Fibroblast of skin of abdomen (primary cell): ENCODE measurements at places on chromosomes 13 and 19.

DNA sequence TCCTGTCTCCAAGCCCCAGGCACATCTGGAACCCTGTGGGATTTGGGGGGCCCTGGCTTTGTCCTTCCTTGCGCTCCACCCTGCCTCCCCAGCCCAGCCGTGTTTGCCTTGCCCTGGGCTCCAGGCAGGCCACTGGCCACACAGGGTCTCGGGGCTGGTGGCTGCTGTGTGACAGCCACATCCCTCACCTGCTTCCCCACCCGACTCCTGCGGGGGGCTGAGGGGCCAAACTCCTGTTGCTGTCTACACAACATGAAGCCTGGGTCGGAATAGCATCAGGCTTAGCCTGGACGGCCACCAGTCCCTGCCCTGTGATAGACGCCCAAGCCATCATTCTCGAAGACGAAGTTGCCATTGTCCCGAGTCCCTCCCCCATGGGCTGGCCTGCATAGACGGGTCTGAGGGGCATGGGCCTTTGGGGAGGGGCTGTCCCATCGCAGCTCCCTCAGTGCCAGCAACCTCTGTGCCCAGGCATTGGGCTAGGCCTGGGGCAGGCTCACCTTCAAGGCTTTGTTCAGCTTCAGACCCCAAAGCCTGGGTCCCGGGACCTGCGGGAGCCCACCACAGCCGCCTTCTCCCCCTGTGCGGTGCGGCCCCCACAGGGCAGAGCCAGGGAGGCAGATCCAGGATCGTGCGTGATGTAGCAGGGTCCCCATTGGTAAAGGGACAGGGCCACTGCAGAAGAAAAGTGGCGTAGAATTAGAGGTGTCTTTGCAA is 15.5 kb upstream of the TEKTIP1 start:
- DNase-seq = no peak

GRCh38 chr13:112926003-112926402 is 43.0 kb upstream of the MCF2L start:
- DNase-seq = no peak

DNA sequence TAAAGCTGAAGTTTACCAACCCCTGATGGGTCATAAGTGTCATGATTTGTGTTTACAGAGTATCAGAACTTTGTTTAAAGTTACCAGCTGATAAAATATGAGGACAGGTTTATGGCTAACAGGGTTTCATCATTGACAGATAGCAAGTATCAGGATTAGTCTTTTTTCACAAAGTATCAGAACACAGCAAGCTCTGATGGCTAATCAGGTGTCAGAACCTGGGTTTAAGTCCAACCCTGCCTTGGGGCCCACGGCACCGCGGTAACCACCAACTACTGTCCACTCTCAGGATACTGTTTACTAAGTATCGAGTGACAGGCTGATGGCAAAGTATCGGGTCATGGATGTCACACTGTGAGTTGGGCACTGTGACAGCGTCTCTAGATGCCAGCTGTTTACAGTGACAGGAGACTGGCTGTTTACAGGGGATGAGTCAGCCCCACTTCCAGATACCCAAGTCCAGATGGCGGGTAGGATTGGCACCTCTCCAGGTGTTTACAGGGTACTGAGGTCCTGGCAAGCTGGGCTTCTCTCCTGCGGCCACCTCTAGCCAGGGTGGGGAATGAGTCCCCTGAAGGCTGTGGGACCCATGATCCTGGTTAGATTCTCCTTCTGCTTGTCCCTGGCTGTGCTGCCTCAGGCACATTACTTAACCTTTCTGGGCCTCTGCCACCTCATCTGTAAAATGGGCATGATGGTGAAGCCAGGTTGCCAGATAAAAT is 21.8 kb downstream of the ARRDC2 start:
- DNase-seq = no peak

DNA sequence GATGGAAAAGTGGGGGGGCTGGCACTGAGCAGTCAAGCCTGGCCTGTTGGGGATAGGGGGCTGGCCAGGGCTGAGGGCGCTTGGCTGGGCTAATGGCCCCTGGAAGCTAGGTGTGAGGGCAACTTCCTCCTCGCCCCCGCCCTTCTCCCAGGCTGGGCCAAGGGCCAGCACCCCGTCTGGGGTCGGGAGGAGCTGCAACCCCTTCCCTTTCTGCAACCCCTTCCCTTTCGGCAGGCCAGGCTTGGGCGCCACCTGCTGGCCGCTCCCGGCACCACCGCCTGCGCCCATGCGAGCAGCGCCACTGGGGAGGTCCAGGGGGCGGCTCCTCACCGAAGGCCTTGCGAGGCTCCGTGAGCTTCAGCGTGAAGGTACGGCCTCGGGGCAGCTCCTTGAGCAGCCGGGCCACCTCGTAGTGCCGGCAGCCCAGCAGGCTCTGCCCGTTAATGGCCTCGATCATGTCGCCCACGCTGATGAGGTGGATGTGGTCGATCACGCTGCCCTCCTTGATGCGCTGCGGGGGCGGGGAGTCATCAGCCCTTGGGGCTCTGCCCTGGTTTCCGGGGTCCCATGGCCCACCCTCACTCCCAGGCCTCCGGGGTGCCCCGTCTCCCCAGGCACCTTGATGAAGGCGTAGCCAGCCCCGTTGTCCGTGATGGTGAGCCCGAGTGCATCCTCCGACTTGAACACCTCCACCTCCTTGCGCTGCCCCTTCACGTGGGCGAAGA is 5.0 kb upstream of the PTGER1 start:
- no peak for DNase-seq

- DNase-seq = no peak
Measured at GRCh38 chr13:20608438-20609020, 41.6 kb downstream of the IFT88 start.

GRCh38 chr13:76991432-76991795 is 467 bp upstream of the CLN5 start:
- no peak for DNase-seq

GRCh38 chr13:73321043-73321442 is 262.2 kb downstream of the KLF5 start:
- DNase-seq = no peak

DNA sequence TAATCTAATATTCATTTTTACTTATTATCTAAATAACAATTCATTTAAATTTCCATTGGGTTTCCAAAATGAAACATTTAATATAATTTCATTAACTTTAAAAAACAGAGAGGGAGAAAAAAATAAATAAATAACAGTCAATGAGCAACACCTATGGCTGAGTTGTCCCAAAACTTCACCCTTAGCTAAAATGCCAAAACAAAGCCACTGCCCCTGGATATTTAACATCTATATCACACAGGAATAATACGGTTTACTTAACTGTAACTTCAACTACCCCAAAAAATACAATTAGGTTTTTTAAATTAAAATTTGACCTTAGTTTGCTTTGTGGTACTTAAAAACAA is 541 bp downstream of the ELF1 start:
- DNase-seq = no peak

GRCh38 chr19:11578258-11579142 is 1.1 kb upstream of the ACP5 start:
- peak; percentile 4 for DNase-seq

DNA sequence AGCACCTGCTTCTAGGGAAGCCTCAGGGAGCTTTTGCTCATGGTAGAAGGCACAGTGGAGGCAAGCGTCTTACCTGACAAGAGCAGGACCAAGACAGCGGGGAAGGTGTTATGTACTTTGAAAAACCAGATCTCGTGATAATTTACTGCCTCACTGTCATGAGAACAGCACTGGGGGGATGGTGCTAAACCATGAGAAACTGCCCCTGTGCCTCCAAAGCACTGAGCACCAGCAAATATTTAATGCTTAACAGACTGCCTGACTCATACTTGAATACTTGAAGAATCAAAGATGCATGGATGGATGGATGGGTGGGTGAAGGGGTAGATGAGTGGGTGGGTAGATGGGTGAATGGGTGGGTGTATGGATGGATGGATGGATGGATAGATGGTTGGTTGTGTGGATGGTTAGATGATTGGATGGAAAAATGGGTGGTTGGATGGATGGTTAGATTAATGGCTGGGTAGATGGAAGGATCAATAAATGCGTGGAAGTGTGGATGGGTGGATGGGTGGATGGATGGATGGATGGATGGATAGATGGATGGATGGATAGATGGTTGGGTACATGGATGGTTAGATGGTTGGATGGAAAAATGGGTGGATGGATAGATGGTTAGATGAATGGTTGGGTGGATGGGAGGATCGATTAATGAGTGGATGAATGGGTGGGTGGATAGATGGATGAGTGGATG is 101.1 kb upstream of the IPO5 start:
- DNase-seq = no peak

DNA sequence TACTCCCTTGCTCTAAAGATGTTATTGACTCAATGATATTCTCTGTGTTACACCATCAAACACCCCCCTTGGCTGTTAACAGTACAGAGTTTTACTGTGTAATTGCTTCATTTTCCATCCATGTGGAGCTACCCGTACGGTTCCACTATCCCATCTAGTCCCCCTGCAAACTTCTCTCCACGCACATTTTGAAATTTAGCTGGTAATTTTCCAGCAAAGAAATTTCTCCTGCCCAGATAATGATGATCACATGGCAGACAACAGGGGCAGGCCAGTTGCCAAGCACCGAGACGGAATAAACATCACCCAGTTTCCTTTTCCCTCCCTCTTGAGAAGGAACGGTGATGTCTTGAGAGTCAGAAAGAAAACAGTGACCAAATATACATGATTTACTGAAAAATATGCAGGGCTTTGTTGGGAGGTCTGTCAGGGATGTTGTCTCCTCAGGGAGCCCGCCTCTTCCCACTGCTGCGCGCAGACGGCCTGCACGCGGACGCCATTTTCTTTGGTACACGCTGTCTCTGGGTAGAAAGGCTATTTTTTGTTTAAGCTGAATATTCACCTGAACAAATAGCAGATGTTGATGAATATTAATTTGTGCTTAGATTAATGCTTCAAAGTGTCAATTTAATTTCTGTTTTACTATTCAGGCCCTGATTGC is 109.9 kb downstream of the OLFM4 start:
- peak; percentile 63 for DNase-seq

- DNase-seq = no peak
Measured at GRCh38 chr19:11478167-11479089, 2.4 kb downstream of the ELAVL3 start.

DNA sequence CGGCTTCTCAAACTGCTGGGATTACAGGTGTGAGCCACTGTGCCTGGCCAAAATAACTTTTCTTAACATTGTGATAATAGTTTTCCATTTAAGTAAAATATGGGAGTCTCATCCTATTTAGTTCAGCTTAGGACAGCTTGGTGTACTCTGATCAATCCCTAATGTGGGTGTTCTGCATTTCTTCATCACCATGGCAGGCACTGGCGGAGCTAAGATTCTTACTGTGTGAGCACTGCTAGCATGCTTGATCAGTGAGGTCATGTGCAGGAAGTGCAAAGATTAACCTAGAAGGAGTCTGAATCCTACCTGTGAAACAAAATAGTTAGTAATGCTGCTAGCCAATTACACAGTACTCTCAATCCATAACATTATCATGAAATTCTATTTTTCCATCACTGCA is 1684.2 kb upstream of the SLC10A2 start:
- no peak for DNase-seq

- DNase-seq = no peak
Measured at GRCh38 chr13:52905701-52906100, 57.3 kb upstream of the PCDH8 start.
